ENCODE measurements at places on chromosomes 1 and 21. TPM values are rescaled to one million over a fixed set of nuclear protein-coding genes. Genes with fewer than 3 reads are reported as not detected.

GRCh38 chr1:109412551-109412950, 13.7 kb downstream of the PSMA5 start:
- no peak for DNase-seq

DNA sequence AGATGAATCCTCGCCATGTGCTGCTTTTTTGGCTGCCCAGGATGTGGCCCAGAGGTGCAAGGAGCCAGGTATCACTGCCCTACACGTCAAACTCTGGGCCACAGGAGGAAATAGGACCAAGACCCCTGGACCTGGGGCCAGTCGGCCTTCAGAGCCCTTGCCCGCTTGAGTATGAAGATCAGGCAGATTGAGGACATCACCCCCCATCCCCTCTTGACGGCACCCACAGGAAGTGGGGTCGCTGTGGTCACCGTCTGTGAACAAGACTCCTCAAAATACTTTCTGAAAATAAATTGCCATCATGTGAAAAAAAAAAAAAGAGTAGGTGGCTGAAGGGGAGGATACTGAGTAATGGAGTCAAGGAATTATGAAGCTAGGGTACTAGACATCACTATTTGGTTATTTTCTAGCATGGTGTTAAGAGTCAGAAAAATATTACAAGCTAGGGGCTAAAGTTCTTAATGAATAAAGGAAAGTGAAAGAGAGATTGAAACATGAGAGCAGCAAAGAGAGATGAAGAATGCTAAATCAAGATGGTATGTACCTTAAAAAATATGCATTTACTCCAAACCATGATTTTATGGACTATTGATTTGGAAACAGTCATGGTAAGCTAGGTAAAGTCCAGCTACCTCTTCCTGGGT, 84.9 kb downstream of the CLEC20A start:
- no peak for DNase-seq

- no peak for DNase-seq
Observed at GRCh38 chr1:82486468-82486867, 685.7 kb downstream of the ADGRL2 start.

DNA sequence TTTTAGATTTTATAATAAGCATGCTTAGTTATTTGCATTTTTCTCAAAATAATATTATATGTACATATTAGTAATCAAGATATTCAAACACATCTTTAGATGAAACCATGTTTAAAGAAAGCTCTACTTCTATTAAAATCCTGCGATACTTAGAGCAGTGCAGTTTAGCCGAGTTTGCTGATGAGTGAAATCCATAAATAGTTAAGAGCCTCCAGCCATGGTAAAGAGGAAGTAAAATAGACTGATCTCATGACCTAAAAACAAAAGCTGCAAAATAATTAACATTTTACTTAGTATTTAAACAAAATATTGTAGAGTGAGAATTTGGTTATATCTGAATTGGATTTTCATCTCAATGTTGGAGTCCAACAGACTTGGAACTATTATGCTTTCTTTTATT, 147.4 kb upstream of the NRIP1 start:
- no peak for DNase-seq

The MXRA8 gene
- total RNA-seq, result 0.54 TPM

DNA sequence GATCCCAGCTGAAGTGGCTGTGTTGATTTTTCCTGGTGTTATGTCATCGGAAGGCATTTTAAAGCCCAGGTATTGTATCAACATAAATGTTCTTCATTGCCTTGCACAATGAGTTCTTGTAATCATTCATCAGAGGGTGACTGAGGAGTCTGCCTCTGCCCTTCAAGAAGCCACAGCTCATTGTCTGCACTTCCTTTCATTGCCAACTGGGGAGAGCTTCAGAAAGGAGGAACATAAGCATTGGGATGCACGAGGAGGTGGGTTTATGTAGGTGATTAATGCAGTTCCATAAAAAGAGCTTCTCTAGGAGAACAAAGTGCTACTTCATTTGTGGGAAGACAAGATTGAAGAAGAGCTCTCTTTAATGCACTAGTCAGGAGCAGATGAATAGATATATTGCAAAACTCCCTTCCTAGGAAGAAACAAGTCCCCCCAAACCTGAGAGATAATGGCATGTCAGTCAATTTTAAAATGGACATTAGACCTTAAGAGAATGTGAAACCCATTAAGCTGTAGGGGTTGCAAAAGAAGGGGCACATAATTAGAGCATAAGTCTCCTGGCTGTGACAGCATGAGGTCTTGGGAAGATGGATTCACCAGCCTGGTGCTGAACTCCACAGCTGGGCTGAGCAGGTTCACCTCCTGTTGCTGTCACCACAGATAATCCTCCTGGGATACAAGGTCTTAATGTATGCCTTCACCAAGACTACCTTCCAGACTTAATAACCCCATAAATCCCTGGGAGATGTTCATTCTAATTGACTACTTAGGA, 124.6 kb downstream of the BACH1 start:
- DNase-seq, result no peak

The KDM5B gene
- total RNA-seq, result 18.2 TPM

GRCh38 chr1:80251171-80251570, 1244.6 kb upstream of the ADGRL4 start:
- no peak for DNase-seq

GRCh38 chr1:55696181-55696754, 481.1 kb upstream of the USP24 start:
- no peak for DNase-seq
